ENCODE measurements at places on chromosomes 5 and 9.
A peak's percentile ranks its signal among the peaks of the same experiment; 100 is the strongest.

GRCh38 chr9:23321049-23321448 lies 505.0 kb downstream of the ELAVL2 start:
- no peak for DNase-seq

GRCh38 chr5:57594436-57594835 lies 111.8 kb upstream of the ACTBL2 start:
- DNase-seq = no peak

DNA sequence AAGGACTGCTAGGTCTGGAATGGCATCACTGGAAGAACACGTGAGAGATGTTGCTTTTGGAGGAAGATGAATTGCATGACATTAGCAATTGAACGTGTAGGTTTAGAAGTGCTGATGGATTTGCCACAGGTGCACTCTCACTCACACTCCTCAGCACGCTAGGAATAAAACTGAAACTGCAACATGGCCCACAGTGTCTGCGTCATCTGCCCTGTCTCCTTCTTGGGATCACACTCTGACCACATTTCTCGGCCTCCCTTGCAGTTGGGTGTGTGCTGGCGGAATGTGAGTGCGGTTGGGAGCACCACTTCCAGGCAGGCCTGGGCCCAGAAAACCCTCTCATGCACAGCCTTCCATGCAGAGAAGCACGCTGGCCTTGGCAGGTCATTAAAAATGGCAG lies 152.8 kb upstream of the LHFPL2 start:
- peak; percentile 35 for DNase-seq

- DNase-seq = no peak
These were observed 31.5 kb upstream of the SPRY4 start for GRCh38 chr5:142356349-142356715.

DNA sequence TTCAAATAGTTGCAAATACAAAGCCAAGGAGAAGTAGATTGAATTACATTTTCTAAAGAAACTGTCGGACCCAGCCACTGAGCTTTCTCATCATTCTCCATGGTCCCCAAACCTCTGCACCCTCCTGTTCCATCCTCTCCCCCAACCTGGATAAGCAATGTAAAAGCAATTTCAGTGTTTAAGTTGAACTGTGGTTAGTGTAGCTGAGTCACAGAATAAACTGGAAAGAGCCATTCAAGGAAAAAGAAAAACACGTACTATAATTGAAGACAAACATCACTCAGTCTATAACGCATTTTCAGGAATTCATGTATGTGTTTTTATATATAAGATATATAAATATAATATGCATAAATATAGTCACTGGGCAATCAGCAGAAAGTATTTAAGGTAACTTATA lies 54.1 kb upstream of the TMEM161B start:
- DNase-seq = no peak

DNA sequence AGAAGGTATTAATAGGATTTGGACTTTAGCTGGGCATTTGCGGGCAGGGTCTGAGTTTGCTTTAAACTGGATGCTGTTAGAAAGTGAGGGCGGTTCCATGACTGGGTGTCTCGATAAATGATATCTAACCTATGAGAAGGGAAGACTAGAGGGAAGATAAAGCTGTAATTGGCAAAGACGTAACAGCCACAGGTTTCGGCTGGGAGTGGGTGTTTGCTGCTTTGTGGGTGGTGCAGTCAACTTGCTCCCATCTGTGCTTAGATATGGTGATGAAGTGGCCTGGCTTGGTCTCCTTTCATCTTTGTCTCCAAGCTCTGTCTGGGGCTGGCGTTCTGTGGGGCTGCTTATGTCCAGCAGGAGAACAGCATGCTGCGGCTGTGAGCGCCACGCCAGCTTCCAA lies 23.3 kb downstream of the OR2V1 start:
- DNase-seq = no peak

GRCh38 chr5:158883502-158883901 lies 216.2 kb downstream of the EBF1 start:
- DNase-seq = no peak

GRCh38 chr5:55407059-55407684 lies 99.4 kb downstream of the MTREX start:
- DNase-seq = peak; percentile 19

- DNase-seq = no peak
These were observed 58.8 kb upstream of the RPS23 start for GRCh38 chr5:82336959-82337351.

DNA sequence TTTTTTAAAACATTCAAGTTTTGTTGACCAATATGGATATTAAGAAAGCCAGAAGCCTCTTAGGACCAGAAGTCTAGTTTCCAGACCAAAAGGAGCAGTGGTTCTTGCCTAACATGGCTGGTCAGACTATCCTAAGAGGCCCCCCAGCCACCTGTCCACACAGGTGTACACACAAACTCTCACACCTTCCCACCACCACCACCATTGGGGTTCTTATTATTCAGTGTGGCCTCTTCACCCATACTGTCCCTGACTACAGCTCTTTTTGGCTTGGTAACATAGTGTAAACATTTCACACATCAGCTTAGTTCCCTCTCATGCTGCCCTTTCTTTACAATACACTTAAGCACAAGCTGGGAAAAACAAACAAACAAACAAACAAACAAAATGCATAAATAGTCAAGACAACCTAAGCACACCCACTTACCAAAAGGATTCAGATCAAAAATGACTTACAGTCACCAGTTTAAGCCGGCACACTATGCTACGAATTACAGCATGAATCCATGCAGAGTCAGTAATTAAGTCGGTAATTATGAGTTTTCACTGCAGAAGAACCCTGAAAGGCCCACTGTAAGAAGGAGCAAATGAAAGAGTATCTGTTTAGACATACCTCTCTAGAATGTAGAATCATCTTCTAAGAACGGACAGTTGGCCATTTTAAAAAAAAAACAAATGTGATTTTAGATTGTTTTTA lies 9.5 kb downstream of the LHFPL2 start:
- DNase-seq = no peak

- peak; percentile 57 for DNase-seq
These were observed 3.2 kb downstream of the WHRN start for GRCh38 chr9:114501796-114502682.

DNA sequence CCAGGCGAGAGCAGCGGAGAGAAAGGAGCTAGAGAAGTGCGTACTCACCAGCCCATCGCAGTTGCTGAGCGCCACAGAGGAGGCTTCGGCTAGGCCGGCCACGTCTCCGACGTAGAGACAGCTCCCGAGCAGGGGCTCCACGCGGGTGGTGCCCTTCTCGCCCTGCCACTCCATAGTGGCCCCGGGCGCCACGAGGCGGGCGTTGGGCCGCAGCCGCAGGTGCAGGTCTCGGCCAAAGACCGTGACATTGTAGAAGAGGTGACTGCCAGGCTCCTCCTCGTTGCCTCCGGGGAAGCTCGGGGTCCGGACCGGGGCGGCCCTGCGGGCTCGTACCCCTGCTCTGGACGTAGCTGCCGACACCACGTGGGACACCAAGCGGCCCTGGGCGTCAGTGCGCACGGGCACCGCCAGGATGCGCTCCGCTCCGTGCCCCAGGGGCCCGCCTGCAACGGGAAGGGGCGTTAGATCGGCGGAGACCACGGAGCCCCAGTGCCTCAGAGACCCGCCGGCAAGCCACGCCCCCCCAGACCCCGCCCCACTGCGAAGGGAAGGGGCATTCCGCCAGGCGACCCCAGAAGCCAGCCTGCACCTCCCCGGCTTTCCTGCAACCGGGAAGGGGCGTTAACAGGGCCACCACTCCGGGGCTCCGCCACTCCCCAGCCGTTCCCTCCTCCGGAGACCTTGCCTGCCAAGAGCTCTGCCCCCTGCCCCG lies 1.4 kb downstream of the ADAMTS2 start:
- DNase-seq = peak; percentile 63

DNA sequence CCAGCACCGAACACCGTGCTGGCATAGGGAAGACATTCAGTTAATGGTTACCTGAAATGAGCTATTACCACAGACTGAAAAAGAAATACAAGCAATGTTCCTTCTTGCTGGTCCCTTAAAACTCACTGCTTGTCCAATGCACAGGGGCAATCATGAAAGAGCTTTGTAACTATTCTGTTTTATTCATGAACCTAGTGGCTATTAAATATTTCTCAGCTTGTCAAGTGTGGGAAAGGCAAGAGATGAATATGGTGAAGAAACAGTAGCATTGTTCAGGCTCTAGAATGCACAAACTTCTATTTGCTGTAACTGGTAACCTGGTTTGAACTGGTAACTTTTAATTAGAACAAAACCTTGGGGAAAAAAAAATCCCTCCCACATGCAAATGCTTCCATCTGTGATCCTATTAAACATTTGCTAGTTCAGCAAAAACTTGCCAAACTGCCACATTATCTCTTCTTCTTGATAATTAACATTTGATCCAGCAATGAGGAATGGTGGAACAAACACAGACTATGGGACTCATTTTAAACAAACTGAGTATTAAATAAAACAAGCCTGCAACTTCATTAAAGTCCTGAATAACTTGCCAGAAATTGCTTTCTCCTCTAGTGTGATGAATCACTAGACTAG lies 36.1 kb downstream of the YIPF5 start:
- no peak for DNase-seq

- no peak for DNase-seq
These were observed 781.2 kb downstream of the MTRR start for GRCh38 chr5:8650186-8650585.

- DNase-seq = no peak
These were observed 1046.5 kb upstream of the ARRDC3 start for GRCh38 chr5:92429646-92430045.

GRCh38 chr9:82308836-82309235 lies 320.3 kb downstream of the SPATA31D1 start:
- DNase-seq = no peak

GRCh38 chr9:134066913-134067851 lies 644 bp downstream of the BRD3 start:
- DNase-seq = peak; percentile 55

GRCh38 chr5:132476876-132477781 lies 13.4 kb downstream of the IRF1 start:
- peak; percentile 44 for DNase-seq

DNA sequence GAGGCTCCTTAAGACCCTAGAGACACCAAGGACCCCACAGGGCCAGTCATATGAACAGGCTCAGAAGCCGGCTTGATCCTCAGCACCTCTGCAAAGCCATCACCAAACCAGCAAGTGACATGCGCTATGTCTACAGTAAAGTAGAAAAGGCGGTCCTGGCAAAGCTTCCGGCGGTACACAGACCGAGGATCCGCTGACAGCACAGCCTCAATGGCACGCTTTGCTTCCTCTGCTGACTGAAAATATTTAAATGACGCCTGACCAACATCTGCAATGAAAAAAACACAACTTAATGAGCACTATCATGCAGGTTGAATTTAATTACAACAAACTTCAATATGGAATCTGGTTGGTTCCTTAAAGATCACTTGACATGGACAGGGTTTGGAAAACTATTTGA lies 17.6 kb downstream of the TRMO start:
- no peak for DNase-seq

- peak; percentile 69 for DNase-seq
These were observed 156.4 kb upstream of the RASEF start for GRCh38 chr9:83219154-83219923.

DNA sequence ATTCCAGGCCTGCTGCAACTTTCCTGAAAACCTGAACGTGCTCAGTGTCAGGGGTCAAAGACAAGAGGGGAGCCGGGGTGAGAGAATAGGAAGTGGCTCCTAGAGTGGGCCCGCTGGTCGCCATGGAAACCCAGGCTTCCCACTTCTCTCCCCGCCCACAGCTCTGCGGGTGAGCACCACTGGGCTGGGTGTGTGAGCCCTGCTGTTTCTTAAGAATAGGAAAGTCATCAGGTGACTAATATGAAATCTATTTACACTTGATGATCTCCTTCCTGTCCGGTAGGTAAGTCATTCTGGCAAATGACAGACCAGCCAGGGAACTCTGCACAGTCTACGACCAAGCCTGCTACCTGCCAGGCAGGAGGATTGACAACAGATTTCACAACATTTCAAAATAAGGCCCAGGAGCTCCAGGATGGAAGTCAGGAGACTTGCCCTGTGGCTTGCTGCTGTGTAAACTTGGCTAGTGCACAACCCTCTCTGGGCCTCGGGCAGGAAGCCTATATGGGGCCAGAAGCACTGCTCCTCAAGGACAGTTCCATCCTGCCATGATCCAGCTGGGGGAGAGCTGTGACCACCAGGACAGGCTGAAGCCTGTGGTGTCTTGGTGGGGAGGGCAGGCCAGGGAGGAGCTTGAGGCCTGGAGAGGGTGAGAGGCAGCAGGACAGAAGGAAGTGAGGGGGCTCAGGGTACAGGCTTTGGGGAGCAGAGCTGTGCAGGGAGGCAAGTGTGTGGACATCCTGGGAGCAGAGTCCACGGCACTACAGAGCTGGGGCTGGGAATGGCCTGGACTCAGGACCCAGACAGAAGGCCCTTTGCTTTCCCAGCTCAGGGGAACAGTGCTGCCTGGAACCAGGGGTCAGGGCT lies 60.6 kb downstream of the SHB start:
- DNase-seq = no peak

- DNase-seq = no peak
These were observed 353.6 kb downstream of the BNC2 start for GRCh38 chr9:16516891-16517290.

DNA sequence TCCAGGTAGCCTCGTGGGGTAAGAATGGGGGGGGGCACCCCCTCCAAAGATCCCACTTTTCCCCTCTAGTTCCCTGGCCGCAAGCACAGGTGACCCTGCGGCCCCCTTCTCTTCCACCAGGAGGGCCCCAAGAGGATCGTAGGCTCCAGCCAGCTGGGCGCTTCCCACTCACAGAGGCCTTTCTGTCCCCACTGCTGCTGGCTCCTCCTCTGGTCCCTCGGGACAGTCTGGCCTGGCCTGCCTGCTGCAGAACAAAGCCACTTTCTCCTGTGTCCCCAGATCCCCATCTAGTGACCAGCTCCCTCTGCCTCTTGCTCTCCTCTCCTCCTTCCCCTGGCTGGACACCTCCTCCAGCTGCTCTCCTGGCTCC lies 534 bp upstream of the SAPCD2 start:
- DNase-seq = no peak

GRCh38 chr5:2914981-2915484 lies 163.6 kb upstream of the IRX2 start:
- no peak for DNase-seq

- no peak for DNase-seq
These were observed 412.2 kb upstream of the CDH9 start for GRCh38 chr5:27450607-27451006.

- no peak for DNase-seq
These were observed 49.4 kb downstream of the TARS1 start for GRCh38 chr5:33490071-33490665.

GRCh38 chr5:155471027-155471426 lies 457.5 kb downstream of the KIF4B start:
- DNase-seq = no peak

- DNase-seq = no peak
These were observed 34.9 kb upstream of the TEK start for GRCh38 chr9:27073841-27074728.

DNA sequence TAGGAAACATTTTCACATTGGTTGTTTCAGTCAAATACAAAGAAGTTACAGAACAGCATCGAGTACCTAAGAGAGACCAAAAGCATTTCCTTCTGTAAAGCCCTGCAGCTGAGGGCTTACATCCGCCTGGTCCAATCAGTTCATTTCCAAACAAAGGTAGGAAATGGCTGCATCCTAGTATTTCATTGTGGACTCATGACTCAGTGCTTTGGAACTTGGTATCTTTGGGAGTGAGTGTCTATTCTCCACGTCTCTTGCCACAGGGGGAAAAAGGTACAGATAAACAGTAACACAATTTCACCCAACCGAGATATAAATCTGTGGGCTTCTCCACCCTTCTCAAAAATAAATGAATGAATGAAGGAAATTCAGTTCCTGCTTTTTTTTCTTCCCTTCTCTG lies 75.4 kb downstream of the NFIB start:
- DNase-seq = no peak

- peak; percentile 84 for DNase-seq
These were observed 68.2 kb downstream of the KCNT1 start for GRCh38 chr9:135770203-135770535.

All from RPMI8226 (cell line).